Activated CD4-positive, alpha-beta T cell treated with anti-CD3 and anti-CD28 coated beads, Interleukin-10, Interleukin-2, amounts not matched to agents 100 ng/mL and 50 ng/mL, durations not matched to agents 16 hours and 8 hours (primary cell): ENCODE measurements at places on chromosomes 16 and 17.
A peak's percentile ranks its signal among the peaks of the same experiment; 100 is the strongest.

DNA sequence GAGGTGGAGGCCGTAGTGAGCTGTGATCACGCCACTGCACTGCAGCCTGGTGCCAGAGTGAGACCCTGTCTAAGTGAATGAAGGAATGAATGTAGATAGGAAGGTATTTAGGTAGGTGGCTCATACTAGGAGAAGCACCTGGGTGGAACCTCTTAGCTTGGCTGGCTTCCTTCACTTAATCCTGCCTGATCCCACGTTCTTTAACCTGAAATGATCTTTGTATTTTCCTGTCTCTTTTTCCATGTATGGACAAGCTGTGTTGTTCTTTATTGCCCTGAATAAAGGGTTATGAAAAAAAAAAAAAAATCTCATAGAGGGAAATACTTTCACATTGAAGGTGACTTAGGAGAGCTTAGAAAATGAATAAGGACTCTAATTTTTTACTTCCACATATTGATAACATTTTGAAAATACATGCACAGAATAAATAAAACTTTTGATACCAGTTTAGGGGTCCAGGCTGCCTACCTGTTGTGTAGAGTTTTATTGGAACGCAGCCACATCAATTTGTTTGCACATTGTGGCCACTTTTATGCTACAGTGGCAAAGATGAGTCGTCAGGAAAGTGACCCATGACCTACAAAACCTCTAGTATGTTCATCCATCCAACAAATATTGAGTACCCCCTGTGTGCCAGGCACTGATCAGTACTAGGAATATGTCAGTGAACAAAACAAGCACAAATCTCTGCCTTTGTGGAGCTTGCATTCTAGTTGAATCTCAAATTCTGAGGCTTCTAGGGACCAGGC is 44.6 kb downstream of the VPS35L start:
- no peak for DNase-seq

DNA sequence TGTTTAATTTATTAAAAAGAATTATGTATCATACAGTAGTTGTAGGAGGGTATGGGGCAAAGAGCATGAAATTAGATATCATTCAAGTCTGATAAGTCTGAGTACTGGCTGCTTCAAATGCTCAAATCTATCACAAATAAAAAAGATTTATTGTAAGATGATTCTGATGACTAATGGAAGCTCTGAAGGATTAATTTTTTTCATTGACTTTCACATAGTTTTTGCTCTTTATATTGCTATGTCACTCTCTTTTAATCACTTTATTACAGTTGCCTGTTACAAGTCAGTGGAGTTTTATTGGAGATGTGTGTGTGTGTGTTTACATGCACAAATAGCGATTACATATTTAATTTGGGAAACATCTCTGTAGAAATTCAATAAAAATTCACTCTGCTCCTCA is 15.0 kb downstream of the MAP2K4 start:
- no peak for DNase-seq

DNA sequence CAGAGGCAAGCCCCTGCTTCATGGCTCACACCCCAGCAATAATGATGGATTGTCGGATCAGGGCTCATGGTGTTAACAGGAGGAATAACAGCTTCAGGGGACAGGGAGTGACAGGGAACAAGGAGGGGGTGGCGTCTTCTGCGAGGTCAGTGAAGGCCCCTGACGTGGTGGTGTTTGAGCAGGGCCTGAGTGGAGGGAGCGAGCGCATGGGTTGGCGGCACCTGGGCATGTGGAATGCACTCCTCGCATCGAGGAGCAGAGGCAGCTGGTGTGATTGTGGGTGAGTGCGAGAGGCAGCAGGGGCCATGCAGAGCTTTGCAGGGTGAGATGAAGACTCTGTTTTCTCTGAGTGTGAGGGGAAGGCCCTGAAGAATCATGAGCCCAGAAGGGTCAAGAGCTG is 33.3 kb downstream of the CLUAP1 start:
- no peak for DNase-seq

DNA sequence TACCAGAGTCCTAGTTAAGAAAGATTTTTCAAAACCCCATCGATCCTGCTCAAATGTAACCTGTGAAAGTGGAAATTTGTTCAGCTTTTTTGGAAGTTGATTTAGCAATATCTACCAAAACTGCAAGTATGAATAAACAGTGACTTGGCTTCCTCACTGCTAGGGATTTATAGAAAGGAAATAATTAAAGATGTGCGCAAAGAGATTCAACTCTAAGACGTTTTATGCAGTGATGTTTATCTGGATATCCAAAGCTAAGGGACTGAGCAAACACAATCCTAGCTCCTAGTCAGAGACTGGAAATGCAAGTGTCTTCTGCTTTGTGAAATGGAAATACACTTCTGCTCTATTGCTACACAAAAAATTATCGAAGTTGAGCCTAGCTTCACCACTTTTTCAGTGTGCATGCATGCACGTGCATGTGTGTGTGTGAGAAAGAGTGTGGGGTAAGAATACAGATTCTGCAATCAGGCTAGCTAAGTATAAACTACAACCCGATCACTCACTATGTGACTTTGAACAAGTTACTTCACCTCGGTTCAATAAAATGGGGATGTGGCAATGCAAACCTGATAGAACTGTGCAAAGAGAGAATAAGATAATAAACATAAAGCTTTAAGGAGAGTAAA is 52.1 kb upstream of the FOXF1 start:
- DNase-seq = no peak

GRCh38 chr17:61981323-61981722 is 53.5 kb upstream of the INTS2 start:
- no peak for DNase-seq

- peak; percentile 41 for DNase-seq
Measured at GRCh38 chr16:72847187-72848027, 200.5 kb downstream of the ZFHX3 start.

- DNase-seq = no peak
Measured at GRCh38 chr16:77076839-77077238, 114.2 kb upstream of the MON1B start.

DNA sequence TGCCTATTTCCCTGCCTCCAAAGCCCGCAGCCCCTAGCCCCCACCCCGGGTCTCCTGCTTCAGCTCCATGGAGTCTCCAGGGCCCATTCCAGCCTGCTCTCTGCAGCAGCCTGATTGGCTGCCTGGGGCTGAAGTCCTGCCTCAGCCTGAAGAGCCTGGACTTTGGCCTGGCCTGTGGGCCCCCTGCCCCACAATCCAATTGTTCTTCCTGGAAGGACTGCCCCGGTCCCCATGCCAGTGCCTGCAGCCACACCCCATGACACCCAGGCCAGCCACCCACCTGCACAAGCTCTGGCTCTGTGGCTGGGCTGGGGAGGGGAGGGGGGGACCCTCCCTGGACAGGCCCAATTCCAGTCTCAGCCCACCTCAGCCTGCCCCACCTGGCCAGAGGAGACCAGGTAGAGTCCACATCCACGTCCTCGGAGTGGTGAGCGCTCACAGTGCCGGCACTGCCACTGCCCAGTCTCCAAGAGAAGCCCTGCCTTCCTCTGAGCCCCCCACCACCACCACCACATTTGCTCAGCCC is 12.3 kb downstream of the ENPP7 start:
- no peak for DNase-seq

DNA sequence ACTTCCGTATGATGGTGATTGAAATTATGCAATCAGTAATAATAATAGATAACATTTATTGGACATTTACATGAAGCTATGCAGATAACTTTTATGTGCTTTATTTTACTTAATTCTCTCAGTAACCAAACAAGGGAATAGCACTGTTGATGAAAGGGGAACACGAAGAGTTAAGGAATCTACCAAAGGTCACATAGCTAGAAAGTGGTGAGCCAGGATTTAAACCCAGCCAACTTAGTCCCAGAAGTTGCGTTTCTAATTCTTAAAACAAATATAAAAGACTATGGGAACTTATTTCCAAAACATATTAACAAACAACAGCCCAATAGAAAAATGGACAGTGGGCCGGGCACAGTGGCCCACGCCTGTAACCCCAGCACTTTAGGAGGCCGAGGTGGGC is 9.7 kb downstream of the SPNS3 start:
- no peak for DNase-seq

DNA sequence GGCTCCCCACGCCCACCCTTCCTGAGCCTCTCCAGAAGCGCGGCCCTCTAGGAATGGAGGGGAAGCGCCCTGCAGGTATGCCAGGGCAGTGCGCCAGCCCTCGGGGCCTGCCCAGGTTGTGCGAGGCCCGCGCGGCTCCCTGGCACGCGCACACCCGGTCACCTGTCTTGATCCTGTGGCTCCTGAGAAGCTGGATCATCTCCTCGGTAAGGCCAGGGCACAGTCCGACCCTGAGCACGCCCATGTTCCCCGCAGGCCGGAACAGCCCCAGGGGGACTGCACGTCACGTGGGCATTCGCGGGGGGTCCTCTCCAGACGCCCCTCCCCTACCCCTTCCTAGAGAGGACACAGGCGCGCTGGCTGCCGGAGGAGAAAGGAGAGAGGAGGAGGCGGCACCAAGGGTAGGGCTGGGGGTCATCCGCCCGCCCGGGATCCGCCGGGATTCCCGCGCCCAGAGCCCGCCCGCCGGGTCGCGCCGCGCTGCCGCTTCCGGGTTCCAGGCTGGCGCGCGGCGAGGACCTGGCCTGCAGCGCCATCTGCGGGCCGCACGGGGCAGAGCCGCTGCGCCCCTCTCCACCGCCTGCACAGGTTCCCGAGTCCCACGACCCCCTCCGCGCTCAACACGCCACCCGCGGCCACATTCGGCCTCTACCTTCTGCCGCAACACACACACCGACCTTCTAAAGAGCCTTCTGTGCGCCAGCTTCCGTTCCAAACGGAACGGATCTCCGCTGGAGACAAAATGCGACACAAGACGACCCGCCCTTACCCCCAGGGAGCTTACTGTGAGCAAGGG is at the start of gene RAD51D:
TSS of gene RAD51D (minus strand) at position 491 of the 796 bp plus-strand sequence. CDS start at position 244, 247 bp downstream.
- peak; percentile 88 for DNase-seq

- DNase-seq = no peak
Measured at GRCh38 chr16:16126896-16127295, 96.4 kb downstream of the ABCC6 start.

GRCh38 chr17:46841561-46842379 is 9.6 kb upstream of the WNT9B start:
- no peak for DNase-seq

DNA sequence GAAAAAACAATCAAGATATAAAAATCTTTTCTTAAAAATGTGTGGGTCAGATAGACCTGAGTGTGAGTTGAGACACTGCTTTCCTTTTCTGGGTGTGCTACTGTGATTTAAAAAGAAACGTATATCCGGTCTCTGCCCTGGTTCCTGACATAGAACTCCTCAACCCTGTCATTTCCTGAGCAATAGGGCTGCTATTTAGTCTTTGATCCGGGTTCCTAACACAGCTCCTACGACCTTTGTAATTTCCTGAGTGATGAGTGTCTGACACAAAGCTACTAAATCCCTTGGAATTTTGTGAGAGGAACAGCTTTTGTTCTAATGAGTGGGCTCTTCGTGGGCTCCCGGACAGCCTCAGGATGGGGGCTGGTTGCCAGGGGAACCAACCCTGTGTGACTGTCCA is 93.9 kb upstream of the FA2H start:
- peak; percentile 28 for DNase-seq

DNA sequence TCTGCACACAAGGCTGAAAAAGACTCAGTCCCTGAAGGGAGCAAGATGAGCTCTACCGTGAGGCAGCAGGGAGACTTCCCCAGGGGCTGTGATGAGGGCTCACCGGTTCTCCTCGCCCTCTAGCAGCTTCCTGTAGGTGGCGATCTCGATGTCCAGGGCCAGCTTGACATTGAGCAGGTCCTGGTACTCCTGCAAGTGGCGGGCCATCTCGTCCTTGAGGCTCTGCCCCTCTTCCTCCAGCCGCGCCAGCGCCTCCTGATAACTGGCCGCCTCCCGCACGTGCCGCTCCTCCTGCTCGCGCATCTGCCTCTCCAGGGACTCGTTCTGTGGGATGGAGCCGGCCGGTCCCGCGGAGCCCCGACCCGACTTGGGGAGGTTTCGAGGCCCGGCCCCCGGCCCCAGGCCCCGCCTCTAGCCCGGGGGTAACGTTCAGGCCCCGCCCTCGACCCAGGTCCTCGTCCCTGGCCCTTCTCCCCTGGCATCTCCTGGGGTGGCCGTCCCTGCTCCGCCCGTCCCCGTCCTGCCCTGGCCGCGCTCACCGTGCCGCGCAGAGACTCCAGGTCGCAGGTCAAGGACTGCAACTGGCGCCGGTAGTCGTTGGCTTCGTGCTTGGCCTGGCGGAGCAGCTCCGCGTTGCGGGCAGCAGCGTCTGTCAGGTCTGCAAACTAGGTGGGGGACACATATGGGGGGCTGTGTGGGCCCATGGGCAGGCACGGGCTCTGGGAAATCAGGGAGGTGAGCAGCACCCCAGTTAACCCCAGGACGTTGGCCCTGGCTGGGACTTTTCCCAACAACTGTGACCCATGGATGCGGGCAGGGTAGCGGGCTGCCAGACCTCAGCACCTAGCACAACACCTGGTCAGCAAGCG is 3.9 kb downstream of the GFAP start:
- DNase-seq = peak; percentile 61

DNA sequence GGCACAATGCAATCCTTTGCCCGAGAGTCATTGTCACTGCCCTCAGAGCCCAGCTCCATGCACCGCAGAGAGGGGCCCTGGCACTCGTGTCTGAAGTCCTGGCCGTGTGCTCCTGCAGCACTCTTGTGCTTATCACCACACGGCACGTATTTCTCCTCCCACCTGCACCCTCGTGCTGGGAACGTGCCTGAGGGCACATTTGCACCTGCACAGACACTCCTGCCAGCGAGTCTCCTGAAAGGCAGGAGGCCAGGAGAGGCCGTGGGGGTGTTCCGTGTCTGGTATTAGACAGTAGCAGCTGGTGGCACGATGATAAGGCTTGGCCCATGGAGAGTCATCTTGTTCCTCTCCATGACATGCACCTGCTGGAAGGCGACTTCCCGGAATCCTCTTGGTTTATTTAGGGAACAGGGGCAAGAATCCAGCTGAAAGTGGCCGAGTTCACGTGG is 3.4 kb upstream of the ACSF3 start:
- no peak for DNase-seq

DNA sequence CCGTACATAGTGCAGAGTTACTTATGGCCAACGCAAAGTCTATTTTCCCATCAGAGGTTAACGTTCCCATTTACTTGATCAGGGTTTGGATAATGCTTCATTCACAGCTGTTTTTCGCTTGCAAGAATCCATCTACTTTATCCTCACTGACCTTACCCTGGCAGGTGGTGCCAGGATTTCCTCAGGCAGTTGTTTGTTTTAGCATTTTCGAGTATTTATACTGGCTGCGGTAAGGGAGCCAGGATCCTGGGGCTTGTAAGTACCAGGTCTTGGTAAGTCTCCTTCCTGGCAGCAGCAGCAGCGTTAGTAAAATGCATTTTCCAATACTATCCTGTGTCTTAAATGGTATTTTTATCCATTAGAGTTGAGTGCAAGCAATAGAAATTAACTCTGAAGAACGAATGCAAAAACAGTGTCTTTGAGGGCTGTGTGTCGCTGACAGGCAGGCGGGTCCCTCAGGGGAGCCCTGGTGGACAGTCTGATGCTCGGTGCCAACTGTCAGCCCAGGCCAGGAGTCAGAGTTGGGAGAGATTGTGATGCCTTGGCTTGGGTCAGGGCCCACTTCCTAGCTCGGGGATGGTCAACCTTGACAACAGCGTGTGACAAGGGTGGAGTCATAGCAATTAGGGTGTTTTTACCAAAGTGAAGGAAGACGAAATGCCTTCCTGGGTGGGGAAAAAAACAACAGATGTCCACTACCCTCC is 92.4 kb upstream of the HSBP1 start:
- no peak for DNase-seq
